ENCODE measurements at places on chromosomes 13 and 19.
A peak's percentile ranks its signal among the peaks of the same experiment; 100 is the strongest.

- DNase-seq, result no peak
Measured at GRCh38 chr13:80022146-80022545, 318.8 kb downstream of the SPRY2 start.

- no peak for DNase-seq
Measured at GRCh38 chr13:52921194-52921593, 72.8 kb upstream of the PCDH8 start.

GRCh38 chr13:75870397-75870903 lies 234.3 kb downstream of the LMO7 start:
- no peak for DNase-seq

DNA sequence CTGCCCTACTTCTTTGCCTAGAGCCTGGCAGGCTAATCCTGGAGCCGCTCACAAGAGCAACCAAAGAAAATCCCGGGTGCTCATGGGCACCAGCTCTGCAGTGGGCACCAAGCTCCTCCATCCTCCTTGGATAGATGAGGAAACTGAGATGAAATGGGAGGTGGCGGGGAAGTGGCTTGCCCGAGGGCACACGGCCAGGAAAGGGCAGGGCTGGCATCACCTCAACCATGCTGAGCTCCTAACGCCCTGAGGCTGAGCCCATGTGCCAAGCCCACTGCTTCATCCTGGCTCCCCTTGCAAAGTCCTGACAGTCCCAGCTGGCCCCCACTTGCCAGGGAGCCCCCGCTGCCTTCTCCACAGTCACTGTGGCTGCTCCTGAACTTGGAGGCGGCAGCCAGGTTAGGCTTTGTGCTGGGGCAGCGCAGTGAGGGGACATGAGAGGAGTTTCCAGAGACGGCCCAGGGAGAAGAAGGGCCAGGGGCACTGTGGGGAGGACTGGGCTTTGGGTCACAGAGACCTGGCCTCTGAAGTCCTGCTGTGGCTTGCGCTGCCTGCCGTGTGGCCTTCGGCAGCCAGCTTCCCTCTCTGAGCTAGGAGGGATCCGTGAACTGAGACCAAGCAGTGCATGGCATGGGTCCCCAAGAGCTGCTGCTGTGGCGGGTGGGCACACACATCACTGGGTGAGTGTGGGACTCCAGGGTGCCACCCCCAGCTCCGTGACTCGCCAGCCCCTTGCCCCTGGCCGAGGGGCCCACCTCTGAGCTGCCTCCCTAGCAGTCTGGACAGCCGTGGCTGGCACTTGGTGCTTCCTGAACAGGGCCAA lies 17.5 kb downstream of the TMED1 start:
- DNase-seq, result no peak

DNA sequence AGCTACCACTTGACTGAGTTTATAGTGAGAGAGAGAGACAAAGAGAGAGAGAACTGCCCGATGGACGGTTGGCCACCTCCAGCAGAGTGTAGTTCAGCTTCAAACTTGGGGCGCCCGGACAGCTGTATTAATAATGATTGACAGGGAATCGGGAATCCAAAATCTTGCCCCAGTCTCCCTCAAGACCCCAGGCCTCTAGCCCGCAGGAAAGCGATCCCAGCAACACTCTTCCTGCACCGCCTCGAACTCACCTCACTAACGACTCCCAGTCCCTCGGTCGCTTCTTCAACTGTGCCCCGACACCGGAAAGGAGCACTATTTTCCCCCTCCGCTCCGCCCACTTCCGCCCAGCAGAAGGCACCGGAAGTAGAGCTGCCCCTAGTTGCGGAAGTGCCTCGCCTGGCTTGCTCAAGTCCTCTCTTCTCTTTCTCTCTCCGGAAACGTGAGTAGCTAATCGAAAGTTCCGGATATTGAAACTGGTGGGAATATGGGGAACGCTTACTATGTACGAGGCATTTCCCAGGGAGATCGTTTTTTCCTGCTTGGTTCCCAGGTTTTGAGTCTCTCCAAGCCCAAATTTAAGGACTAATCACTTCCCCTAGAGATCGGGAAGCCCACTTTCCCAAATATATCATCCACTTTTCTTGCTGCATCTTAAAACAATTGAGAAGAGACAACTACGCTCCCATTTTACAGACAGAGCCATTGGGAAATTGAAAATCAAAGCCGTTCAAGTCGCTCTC lies at the start of gene NOSIP:
Gene NOSIP (minus strand): TSS at position 293 of the 743 bp plus-strand sequence. CDS start 19,865 bp downstream, outside the sequence.
- DNase-seq, result peak; percentile 98

GRCh38 chr13:57918086-57918485 lies 286.5 kb downstream of the PCDH17 start:
- DNase-seq, result no peak

DNA sequence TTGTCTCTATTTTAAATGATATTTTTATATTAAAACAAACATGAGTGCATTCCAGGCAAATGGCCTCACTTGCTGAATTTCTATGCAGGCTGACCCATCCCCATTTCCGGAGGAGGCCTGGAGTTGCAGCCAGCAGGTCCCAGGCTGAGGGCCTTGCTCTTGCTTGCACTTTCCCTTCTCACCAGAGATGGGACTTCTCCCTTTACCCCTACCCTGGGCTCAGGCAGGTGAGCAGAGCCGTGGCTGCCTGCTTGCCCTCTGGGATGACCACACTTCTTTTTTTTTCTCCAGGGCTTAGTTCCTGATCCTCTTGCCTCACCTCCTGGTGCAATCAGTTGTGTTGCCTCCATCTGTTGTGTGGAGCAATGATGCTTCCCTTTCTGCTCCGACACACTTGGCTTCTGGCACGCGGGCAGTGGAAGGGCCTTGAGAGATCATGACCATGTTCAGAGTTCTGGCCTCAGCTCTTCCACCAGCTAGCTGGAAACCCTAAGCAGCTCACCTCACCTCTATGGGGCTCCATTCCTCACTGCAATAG lies 11.1 kb upstream of the OLFM4 start:
- no peak for DNase-seq

GRCh38 chr19:50205681-50206138 lies 2.3 kb downstream of the MYH14 start:
- no peak for DNase-seq

DNA sequence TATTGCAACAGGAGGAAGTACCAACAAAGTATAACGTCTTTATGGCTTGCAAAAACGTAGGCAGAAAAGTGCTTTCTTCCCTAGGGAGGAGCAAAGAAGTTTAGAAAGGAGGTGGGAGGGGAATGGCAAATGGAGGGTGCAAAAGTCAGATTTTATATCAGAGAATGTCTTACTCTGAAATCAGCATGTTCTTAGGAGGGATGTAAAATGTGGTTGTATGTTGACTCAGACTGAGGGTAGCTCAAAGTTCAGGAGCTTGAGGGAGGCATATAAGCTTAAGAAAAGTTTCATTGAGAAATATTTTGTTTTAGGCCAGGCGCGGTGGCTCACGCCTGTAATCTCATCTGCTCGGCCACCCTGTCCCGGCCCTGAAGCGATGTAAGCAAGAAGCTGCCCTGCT lies 1.7 kb downstream of the ZNF90 start:
- DNase-seq, result no peak

- DNase-seq, result no peak
Measured at GRCh38 chr13:104006625-104007075, 940.4 kb upstream of the SLC10A2 start.

Data from activated CD8-positive, alpha-beta T cell treated with anti-CD3 and anti-CD28 coated beads, Interleukin-2, amount 10 ng/mL, durations not matched to agents 7 days and 5 days (primary cell).